ENCODE measurements at places on chromosomes 2 and 18.

DNA sequence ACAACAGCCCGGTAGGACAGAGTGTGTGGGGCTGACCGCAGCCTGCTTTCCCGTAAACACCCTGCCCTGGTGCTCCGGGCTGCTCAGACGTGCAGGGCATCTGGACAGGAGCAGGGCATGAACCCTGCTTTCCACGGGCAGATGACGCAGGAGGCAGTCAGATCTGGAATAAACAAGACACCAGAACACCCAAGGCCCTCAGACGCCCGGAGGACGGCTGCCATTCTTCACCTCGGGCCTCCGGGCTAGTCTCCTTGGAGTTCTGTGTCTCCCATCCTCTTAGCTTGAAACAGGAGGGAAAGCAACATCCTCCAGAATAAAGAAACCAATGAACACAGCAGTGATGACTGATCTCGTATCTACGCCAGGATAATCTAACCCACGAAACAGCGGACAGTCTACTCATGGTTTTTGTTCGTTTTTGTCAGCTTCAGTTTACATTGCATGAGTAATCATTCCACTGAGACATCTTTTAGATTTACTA lies 7.3 kb downstream of the PXDN start:
- no peak for ATAC-seq

DNA sequence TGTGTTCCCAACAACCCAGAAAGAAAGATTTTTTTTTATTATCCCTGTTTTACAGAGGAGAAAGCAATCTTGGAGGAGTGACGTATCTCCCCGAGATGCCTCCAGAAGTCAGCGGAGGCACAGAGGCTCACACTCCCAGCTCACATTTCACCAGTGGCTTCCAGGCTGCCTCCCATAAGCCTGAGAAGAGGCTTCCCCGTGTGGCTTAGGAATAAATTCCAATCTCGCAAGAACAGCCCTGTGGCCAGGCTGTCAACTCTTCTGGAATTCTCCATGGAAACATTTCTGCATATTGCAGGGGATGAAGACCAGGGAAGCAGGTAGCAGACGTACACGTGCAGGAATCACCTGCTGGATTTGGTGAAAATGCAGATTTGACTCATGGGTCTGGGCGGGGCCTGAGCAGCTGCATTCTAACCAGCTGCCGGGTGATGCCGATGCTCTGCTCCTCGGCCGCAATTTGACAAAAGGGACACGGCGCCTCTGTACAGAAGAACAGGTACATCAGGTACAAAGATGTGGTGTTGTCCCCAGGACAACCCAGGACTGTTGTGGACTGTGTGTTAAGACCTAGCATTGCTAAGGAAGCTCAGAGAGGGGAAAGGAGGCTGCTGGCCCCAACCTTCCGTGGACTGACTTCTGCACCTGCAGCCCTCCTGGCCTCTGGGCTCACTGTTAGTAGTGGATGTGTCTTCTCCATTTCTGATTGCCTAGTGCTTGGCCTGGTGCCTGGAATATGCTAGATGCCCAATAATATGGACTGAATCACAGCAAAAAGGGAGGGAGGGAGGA lies 114.2 kb upstream of the ID2 start:
- no peak for ATAC-seq

- no peak for ATAC-seq
Observed at GRCh38 chr2:109243526-109244303, 114.7 kb downstream of the SH3RF3 start.

DNA sequence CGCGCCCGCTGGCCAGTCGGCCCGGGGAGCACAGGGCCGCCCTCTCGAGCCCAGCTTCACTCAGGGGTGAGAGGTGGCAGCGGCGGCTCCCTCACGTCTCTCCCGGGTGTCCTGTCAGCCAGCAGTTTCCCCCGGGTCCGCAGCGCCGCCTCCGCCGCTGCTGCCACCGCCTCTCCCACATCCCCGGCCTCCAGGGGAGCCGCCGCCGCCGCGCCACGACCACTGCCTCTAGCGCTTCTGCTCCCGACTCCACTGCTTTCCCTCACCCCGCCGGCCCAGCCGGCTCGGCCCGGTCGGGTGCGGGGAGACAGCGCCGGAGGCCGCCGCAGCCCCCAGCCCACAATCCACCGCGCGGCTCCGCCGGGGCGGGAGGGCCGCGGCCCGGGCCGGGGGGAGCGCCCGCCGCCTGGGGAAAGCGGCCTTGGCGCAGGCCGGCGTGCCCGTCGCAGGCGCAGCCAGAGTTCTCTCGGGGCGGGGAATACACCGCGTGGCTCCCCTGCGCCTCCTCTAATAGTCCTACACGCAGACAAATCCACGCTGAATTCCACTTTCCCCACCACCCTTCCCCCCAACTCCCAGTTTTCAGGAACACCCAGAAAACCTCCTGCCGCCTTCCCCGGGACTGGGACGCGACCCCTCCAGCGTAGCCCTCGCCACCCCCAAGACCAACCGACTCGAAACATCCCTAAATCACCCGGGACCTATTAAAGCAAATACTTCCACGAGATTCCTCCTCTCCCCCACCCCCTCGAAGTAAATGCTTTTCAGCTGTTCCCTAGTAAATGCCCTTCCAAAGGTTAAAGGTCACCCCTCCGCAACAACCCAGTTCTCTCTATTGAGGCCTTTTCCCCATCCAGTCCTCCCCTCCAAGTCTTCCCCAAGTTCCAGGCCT lies at the start of gene VPS54:
TSS of gene VPS54 (minus strand) at position 346 of the 892 bp plus-strand sequence. CDS start 35,429 bp downstream, outside the sequence.
- ATAC-seq: peak; percentile 77

DNA sequence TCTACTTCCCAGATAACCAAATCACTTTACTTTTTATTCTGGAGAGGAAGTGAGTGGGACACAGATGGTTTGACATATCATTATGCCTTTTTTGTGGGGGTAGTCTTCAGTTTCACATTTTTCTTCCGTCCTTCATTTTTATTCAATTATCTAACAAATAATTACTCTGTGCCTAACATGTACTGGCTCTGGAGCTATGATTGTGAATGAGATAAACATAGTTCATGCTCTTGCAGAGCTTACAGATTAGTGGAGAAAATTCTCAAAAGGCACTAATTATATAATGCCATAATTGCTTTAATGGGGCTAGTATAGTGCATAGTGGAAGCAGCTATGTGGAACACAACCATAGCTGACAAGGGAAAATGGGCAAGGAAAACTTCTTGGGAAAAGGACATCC lies 303.6 kb upstream of the TFPI start:
- ATAC-seq: no peak

DNA sequence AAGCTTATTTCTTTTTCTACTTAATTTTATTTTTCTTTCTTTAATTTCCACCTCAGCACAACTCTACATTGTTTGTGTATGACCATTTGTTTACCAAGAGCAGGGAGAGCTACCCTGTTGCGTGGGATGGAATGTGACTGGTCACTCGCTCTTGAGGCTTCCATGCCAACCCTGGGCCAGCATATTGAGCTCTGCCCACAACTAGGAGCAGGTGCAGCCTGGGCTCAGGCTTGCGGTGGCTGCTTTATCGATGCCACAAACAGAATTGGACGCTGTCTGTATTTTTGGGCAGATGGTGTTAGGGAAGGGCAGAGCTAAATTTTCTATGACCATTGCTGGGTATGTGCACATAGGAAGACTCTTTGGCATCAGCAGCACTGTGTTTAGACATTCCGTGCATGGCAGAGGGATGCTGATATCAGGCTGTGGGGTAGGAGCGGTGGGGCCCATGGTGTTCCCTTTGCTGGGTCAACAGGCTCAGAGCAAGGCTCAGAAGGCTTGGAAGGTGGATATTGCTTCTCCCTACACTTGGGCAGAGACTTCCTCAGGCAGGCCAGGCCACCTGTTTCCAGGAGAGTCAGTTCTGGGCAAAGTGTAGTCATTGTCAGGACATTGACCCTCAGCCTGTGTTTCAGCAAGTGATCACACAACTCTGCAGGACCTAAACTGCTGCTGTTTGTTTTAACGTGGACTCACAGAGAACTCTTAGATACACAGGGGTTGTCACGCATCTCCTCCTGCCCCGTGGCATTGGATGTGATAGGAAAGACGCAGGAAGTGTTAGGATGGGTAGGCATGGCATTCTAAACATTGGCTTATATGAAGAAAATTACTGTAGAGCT lies 40.2 kb downstream of the TMEM182 start:
- no peak for ATAC-seq

- no peak for ATAC-seq
Observed at GRCh38 chr2:154264024-154264423, 392.3 kb downstream of the GALNT13 start.

GRCh38 chr2:28717339-28717758 lies 34.3 kb upstream of the PPP1CB start:
- peak; percentile 83 for ATAC-seq

DNA sequence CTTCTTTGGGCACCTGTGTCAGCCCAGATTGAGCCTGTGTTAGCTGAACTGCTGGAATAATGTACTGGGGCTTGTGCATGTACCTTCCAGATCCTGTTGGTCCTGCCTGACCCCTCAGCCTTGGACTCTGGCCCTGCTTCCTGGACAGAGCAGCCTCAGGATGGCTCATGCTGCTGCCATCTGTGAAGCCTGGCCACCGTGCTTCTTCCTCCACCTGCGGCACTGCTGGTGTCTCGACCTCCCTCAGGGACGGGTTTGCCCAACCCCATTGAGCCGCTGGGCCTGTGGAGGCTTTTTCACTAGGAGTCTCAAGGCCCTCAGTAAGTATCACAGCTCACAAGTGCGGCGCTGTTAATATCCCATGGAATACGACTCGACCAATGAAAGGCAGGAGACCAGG lies 342.7 kb downstream of the TGIF1 start:
- ATAC-seq: no peak

GRCh38 chr2:165500816-165501215 lies 31.3 kb downstream of the CSRNP3 start:
- ATAC-seq: no peak

GRCh38 chr2:74817304-74817675 lies 16.6 kb upstream of the HK2 start:
- ATAC-seq: no peak

Measured in esophagus mucosa (tissue), 1 donor.